ENCODE measurements at places on chromosomes 13 and 19.

- no peak for DNase-seq
Observed at GRCh38 chr13:110442930-110443621, 118.4 kb downstream of the RAB20 start.

GRCh38 chr13:25192936-25193335 lies 20.8 kb upstream of the AMER2 start:
- no peak for DNase-seq

DNA sequence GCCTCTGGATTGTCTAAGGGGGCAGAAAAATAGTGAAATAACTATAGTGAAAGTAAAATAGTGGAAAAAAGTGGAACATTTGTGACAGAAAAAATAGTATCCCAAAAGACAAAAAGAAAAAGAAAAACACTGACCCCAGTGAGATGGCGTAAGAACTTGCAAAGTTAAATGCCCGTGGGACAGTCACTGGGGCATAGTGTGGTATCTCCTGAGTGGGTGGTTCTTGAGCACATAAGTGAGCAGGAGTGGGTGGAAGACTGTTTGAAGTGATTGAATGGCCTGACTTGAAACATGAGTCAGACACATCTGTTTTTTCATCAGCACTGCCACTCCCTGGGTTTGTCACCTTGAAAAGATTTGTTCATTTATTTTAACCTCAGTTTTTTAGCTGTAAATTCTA lies 2.5 kb downstream of the ZNF430 start:
- DNase-seq: no peak

GRCh38 chr19:29515706-29516357 lies 10.0 kb upstream of the VSTM2B start:
- DNase-seq: no peak

DNA sequence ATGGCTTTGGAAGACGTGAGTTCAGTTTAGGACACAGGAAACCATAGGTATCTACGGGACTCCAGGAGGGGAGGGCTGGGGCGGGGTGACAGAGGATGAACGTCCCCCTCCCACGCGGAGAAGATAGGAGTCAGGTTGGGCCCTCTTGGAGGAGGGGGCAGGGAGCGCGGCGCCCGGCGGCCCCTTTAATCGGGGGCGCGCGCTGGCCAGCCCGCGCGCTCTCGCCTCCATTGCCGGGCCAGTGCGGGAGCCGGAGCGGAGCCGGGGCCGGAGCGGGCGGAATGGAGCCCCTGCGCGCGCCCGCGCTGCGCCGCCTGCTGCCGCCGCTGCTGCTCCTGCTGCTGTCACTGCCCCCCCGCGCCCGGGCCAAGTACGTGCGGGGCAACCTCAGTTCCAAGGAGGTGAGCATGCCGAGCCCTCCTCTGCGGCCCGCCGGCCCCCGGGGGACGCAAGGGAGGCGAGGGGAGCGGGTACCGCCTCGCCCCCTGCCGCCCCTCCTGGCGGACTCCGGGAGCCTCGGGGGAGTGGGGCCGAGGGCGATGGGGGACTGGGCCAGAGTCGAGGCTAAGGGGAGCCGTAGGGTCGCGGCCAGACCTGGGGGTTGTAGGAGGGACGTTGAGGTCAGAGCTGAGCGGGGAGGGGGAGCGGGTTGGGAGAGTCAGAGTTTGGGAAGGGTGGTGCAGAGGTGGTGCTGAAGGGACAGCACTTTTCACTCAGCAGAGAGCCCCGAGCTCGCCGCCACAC lies at the start of gene TMEM145:
TSS of gene TMEM145 (plus strand) at position 214 of the 744 bp plus-strand sequence. CDS start at position 282, 68 bp downstream.
- no peak for DNase-seq

DNA sequence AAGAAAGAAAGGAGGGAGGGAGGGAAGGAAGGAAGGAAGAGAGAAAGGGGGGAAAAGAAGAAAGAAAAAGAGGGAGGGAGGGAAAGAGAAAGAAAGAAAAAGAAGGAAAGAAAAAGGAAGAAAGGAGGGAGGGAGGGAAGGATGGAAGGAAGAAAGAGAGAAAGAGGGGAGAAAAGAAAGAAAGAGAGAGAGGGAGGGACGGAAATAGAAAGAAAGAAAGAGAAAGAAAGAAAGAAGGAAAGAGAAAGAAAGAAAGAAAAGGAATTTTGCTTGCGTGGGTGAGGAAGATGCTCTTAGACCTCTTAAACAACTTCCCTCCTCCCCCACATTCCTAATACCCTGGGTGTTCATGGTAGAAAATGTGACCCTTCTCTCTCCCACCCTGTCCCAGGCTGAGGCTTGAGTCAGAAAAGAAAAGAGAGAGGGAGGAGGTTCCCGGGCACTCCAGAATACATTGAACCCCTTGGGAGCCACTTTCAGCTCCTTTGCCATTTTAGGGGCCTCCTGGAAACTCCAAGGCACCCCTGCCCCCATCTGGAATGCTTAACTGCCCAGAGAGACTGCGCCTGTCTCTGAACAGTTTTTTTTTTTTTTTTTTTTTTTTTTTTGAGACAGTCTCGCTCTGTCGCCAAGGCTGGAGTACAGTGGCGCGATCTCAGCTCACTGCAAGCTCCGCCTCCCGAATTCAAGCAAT lies 9.2 kb upstream of the KANK3 start:
- DNase-seq: no peak

DNA sequence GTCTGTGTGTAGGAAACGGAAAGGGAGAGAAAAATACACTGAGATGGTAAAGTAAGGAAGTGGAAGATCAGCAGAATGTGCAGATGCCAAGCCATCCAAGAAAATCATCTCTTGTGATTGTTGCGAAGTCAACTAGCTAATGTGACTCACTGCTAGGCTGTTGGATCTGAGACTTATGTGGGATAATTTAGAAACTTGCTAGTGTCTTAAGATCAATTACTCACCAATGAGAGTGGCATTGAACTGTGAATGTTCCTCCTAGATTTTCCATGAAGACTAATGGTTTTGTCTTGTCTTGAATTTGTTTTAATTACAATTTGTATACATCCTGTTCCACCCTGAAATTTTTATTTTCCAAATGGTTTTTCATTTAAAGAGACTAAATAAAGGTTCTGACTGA lies 771.6 kb downstream of the EFNB2 start:
- DNase-seq: no peak

- no peak for DNase-seq
Observed at GRCh38 chr13:75170311-75170710, 311.7 kb downstream of the TBC1D4 start.

Data from effector memory CD4-positive, alpha-beta T cell (primary cell).